ENCODE measurements at places on chromosomes 3 and 15.

- peak overlapping the region; percentile 82 for H3K27ac ChIP-seq
- H3K36me3 ChIP-seq, result no peaks in the 10 kb centered on the region
- peaks cover 50% of the 10 kb centered on the region for H3K4me1 ChIP-seq
These were observed 782 bp upstream of the BCL6 start for GRCh38 chr3:187746059-187746441.

DNA sequence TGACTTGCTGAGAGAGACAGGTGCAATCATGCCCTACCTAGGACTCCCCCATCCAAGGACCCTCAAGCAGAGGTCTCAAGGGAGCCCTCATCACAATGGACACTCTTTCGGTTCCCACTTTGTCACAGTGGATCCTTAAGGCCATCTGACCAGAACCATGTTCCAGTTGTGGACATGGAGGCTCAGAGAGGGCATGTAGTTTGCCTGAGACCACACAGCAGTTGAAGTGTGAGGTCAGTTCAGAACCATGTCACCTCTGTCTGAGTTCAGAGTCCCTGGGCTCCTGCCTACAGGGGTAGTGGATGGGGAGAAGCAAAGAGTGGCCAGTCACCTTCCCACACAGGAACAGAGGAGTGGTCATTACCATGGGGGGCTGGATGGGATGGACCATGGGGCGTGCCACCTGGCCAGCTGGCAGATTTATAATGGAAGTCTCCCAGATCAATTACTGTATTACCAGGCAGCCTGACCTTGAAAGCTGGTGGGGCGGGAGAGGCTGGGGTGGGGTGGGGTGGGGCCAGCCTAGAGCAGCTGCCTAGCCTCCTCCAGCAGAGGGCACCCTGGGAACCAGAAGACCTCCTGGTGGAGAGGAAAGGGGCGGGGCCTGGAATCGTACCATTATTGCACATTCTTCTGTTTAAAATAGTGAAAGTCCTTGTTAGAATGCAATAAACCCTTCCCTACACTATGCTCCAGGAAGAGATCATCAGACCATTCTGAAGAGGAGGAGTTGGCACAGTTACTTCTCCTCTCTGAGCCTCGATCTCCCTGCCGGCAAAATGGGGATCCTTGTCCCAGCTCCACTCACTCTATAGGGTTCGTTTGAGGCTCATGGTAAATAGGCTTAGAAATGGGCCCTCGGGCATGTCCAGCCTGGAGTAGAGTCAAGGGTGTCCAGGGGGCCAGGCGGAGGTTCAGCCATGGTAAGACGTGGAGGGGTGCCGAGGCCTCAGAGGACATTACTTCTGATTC, 26.9 kb upstream of the LINGO1 start:
- no peaks in the 10 kb centered on the region for H3K4me1 ChIP-seq
- no peaks in the 10 kb centered on the region for H3K36me3 ChIP-seq
- H3K4me3 ChIP-seq, result no peak overlapping the region

DNA sequence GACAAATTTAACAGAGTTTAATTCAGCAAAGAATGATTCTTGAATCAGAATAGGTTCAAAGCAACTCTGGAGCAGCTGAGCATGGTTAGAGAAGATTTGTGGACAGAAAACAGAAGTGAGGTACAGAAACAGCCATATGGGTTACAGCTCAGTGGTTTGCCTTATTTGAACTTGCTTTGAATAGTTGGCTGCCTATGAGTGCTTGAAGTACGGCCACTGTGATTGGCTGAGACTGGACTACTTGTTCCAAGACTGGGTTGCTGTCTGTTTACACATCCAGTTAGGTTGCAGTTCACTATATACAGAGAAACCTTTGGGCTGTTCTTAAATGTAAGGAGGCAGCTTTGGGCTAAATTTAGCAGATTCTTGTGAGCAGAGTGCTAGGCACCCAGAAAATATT, 79.4 kb upstream of the CADPS start:
- H3K4me1 ChIP-seq, result no peaks in the 10 kb centered on the region
- H3K36me3 ChIP-seq, result no peaks in the 10 kb centered on the region
- H3K27ac ChIP-seq, result no peak overlapping the region
- no peaks in the 10 kb centered on the region for H3K27me3 ChIP-seq
- no peak overlapping the region for H3K4me3 ChIP-seq

DNA sequence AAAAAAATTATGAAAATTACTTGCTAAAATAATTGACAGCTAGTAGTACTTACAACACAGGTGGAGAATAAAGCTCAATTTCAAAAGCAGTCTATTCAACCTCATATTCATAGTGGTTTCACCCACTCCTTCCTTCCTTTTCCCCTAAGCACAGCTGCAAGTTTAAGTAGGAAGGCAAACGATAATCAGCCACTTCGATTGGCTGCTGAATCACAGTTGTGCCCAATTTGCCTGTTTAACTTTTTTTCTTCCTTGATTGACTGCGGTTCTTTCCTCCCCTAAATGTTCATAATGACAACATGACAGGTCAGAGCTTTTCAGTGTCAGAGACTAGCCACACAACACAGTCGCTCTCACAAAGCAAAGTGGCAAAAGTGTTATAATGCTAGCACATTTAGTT, 468.0 kb upstream of the GBE1 start:
- no peaks in the 10 kb centered on the region for H3K36me3 ChIP-seq
- no peak overlapping the region for H3K27ac ChIP-seq
- no peaks in the 10 kb centered on the region for H3K4me1 ChIP-seq
- H3K27me3 ChIP-seq, result no peaks in the 10 kb centered on the region
- no peak overlapping the region for H3K4me3 ChIP-seq
- no peak for DNase-seq

DNA sequence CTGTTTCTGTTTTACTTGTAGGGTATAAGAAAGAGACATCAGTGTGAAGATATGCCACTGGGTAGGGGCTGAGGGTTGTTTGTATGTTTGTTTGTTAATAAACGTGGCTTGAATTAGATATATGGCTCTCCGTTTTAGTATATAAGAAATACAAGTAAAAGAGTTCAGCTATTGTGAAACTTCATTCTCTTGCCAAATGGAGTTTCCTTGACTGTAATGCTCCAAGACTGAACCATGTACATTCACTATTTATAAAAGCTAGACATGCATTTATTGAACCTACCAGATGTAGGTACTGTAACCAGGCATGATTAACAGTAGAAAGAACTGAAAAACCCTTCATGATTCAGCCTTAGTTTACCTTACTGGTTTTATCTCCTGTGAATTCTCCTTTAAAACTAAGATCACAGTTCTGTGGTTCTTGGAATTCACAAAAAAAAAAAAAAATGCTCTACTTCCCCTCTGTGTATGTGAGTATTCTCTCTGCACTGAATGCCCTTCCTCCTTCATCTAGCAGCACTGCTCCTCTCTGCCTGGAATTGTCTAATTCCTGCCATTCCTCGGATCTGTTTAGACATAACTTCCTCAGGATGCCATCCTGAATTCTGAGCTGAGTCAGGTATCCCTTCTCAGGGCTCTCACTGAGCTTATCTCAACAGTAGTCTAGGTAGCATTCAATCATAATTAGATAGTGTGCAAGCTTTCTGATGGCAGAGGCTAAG, 504.4 kb downstream of the FHIT start:
- no peak overlapping the region for H3K27ac ChIP-seq
- no peak for DNase-seq
- no peaks in the 10 kb centered on the region for H3K36me3 ChIP-seq
- no peak overlapping the region for H3K4me3 ChIP-seq

GRCh38 chr15:60809375-60809774, 330.4 kb upstream of the ICE2 start:
- peak; percentile 63 for DNase-seq
- no peaks in the 10 kb centered on the region for H3K36me3 ChIP-seq
- H3K27ac ChIP-seq, result no peak overlapping the region
- H3K27me3 ChIP-seq, result no peaks in the 10 kb centered on the region
- peaks cover 79% of the 10 kb centered on the region for H3K4me1 ChIP-seq

DNA sequence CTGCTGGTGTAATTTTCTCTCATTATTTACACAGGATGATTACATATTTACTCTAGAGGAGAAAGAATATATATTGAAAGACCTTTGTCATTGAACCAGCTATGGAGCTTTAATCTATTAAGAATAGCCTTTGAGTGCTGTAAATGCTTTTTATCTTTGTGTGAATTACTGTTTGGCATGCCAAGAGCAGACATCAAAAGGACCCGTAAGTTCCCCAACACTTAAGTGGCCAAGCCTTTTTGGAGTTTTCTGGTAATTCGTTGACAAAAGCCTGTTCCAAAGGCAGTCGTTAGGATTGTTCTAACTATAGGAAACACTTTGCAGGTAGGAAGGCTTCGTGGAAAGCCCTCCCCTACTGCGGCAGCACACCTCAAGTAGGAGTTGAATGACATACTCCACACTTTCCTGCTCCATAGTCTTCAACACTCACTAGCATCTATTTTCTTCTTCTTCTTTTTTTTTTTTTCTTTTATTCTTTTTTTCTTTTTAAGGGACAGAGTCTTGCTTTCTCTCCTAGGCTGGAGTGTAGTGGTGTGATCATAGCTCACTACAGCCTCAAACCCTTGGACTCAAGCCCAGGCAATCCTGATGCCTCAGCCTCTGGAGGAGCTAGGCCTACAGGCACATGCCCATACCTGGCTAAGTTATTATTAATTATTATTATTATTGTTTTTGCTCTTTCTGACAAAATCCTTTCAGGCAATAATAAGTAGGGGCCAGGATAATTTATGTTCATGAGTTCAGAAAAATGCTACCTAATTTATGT, 98.6 kb downstream of the SUCNR1 start:
- no peak overlapping the region for H3K27ac ChIP-seq
- no peaks in the 10 kb centered on the region for H3K4me1 ChIP-seq
- no peak for DNase-seq
- H3K27me3 ChIP-seq, result no peaks in the 10 kb centered on the region
- no peak overlapping the region for H3K4me3 ChIP-seq

- no peak overlapping the region for H3K4me3 ChIP-seq
- H3K27ac ChIP-seq, result no peak overlapping the region
- no peak for DNase-seq
These were observed 505.0 kb upstream of the THBS1 start for GRCh38 chr15:39075756-39076341.

- no peak overlapping the region for H3K4me3 ChIP-seq
- no peak for DNase-seq
- no peaks in the 10 kb centered on the region for H3K4me1 ChIP-seq
- no peaks in the 10 kb centered on the region for H3K27me3 ChIP-seq
- no peaks in the 10 kb centered on the region for H3K36me3 ChIP-seq
- H3K27ac ChIP-seq, result no peak overlapping the region
These were observed 42.2 kb downstream of the ILDR1 start for GRCh38 chr3:121979734-121980449.

DNA sequence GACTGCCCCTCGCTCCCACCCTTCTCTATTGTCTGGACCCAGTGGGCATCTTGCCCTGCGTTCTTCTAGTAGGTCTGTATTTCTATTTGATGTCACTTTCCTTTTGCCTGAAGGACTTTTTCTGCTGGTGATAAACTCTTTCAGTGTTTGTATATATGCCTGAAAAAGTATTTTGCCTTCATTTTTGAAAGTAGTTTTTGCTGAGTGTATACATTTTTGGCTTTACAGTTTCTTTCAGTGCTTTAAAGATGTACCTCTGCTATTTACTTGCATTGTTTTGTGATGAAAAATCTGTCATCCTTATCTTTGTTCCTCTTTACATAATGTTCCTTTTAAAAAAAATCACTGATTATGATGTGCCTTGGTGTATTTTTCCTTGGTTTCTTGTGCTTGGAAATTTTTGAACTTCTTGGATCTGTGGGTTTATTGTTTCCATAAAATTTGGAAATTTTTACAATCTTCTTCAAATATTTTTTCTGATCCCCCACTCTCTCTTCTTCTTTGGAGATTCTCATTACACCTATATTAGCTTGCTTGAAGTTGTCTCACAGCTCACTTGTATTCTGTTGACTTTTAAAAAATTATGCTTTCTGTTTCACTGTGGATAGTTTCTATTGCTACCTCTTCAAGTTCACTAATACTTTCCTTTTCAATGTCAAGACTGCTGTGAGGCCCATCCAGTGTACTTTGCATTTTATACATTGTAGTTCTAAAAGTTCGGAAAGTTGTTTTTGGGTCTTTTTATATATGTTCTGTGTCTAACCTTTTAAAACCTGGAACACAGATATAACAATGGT, 67.8 kb downstream of the RGMA start:
- DNase-seq, result no peak
- H3K27ac ChIP-seq, result no peak overlapping the region
- H3K27me3 ChIP-seq, result no peaks in the 10 kb centered on the region
- H3K4me3 ChIP-seq, result no peak overlapping the region
- peaks cover 89% of the 10 kb centered on the region for H3K36me3 ChIP-seq

DNA sequence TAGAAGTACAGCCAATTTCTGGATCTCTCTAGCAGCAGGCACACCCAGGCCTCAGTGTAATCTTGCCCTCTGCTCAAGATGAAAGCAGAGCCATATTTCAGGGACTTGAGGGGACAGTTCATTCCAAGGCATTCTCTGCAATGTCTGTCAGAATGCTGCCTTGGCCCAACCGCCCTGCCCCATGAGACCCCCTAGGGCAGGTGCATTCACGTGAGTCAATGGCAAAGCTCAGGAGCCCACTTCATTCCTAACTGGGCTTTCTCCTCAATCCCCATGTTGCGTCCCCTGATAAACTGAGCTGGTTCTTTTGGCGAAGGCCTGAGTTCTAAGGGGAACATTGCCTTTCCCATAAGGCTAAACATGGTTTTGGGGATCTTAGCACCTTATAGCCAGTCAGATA, 9.5 kb downstream of the SNTN start:
- DNase-seq, result no peak
- H3K27ac ChIP-seq, result no peak overlapping the region
- no peaks in the 10 kb centered on the region for H3K36me3 ChIP-seq
- no peaks in the 10 kb centered on the region for H3K27me3 ChIP-seq
- H3K4me1 ChIP-seq, result no peaks in the 10 kb centered on the region
- H3K4me3 ChIP-seq, result no peak overlapping the region

- no peak overlapping the region for H3K27ac ChIP-seq
- no peaks in the 10 kb centered on the region for H3K27me3 ChIP-seq
- DNase-seq, result no peak
- H3K36me3 ChIP-seq, result no peaks in the 10 kb centered on the region
These were observed 68.6 kb downstream of the ITGB5 start for GRCh38 chr3:124818398-124819091.

DNA sequence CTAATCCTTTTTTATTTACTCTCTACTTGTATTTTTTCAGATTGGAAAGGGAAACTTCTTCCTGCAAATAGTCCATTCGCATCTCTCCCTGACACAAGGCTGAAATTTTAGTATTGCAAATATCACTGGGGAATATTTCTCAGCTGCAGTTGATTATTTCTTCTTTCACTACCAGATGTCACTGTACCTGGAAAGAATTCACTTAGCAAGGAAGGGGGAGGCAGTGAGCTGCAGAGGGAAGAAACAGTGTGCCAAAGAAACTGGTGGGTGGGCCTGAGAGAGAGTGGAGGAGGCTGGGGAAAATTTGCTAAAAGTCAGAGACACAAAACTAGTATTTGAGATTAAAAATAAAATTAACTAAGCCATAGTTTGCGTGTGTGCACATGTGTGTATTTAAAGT, 142.3 kb upstream of the STT3B start:
- peaks cover 4% of the 10 kb centered on the region for H3K4me1 ChIP-seq
- no peak overlapping the region for H3K27ac ChIP-seq
- H3K4me3 ChIP-seq, result no peak overlapping the region
- no peaks in the 10 kb centered on the region for H3K36me3 ChIP-seq
- no peaks in the 10 kb centered on the region for H3K27me3 ChIP-seq

GRCh38 chr3:14290631-14291385, 111.6 kb upstream of the SLC6A6 start:
- no peak for DNase-seq
- no peaks in the 10 kb centered on the region for H3K27me3 ChIP-seq
- H3K27ac ChIP-seq, result no peak overlapping the region
- no peak overlapping the region for H3K4me3 ChIP-seq
- no peaks in the 10 kb centered on the region for H3K36me3 ChIP-seq
